NAMALWA (cell line): ENCODE measurements at places on chromosomes 3 and 15.
A peak's percentile ranks its signal among the peaks of the same experiment; 100 is the strongest.

GRCh38 chr15:92021792-92022191, 168.3 kb downstream of the SLCO3A1 start:
- DNase-seq = no peak

GRCh38 chr15:101043911-101044624, 124.9 kb downstream of the LRRK1 start:
- DNase-seq = no peak

GRCh38 chr3:48558493-48559134, 2.0 kb upstream of the PFKFB4 start:
- no peak for DNase-seq

DNA sequence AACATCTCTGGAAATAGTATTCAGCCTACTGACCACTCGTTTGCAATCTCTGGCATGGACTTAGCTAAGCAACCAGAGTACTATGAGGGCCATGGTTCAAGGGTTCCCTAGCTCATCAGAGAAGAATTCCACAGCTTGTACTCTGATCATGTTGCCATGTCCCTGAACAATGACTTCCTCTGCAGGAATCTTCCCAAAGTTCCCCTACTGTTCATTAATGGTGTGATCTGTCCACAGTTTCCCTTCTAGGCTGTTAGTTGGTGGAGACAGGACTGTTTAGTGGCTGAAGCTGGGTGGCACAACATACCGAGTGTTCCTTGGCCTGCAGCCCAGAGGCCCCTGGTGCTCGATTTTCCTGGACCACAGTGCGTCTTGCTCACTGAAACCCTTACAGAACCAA, 44.4 kb upstream of the GALNT15 start:
- no peak for DNase-seq

- DNase-seq = peak; percentile 40
Measured at GRCh38 chr3:48561045-48561736, 2.4 kb downstream of the UCN2 start.

- no peak for DNase-seq
Measured at GRCh38 chr15:63135804-63136203, 14.1 kb downstream of the LACTB start.
